Neural progenitor cell (in vitro differentiated cells): ENCODE measurements at places on chromosomes 11 and 22. TPM values are rescaled to one million over a fixed set of nuclear protein-coding genes. Genes with fewer than 3 reads are reported as not detected.

- no peak for DNase-seq
These were observed 17.7 kb downstream of the ELFN2 start for GRCh38 chr22:37409459-37410050.

Gene LINC01488
- 0.09 TPM in 1 of 2 replicates, not detected in the other for total RNA-seq

GRCh38 chr11:71164186-71164585 lies 88.2 kb downstream of the SHANK2 start:
- no peak for DNase-seq

Gene RAB3IL1
- 1.4 TPM in 2 replicates for total RNA-seq

DNA sequence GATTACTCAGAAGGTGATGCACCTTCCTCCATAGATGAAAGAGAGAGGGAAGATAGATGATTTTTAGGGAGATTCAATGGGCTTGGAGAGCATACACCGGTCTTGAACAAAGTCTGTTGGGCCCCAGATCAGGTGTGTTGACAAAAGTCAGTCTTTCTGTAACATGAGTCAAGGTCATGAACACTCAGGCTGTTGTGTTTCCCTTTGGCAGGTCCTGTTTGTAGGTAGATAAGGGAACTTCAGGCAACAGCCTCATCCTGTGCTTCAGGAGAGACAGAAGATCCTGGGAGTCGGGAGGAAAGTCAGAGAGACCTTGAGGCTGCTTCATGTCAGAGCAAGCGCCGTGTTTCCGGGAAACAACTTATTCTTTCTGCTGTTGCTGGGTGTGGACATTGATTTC lies 703.1 kb downstream of the BRD1 start:
- DNase-seq, result no peak

DNA sequence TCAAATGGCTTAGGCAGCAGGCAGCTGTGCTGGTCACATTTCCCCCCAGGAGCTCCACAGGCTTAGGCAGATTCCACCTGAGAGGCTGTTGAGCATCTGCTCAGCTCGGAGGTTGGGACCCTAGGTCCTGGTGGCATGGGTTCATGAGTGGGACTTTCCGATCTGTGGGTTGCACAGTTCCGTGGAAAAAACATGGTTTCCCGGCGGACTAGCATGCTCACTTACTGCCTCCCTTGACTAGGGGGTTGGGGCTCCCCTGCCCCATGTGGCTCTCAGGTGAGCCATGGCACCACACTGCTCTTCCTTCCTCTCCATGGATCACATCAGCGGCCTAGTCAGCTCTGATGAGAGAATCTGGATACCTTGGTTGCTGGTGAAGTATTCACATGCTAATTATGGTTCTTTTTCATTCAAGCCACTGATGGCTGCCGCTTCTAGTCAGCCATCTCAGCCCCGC lies 685.1 kb downstream of the METTL15 start:
- peak; percentile 27 for DNase-seq

Gene IFITM1
- 13.3 and 48.6 TPM in 2 replicates for total RNA-seq

Gene FIBP
- total RNA-seq, result 92.1 and 113 TPM in 2 replicates

Gene PIWIL4
- 1.1 and 1.3 TPM in 2 replicates for total RNA-seq

DNA sequence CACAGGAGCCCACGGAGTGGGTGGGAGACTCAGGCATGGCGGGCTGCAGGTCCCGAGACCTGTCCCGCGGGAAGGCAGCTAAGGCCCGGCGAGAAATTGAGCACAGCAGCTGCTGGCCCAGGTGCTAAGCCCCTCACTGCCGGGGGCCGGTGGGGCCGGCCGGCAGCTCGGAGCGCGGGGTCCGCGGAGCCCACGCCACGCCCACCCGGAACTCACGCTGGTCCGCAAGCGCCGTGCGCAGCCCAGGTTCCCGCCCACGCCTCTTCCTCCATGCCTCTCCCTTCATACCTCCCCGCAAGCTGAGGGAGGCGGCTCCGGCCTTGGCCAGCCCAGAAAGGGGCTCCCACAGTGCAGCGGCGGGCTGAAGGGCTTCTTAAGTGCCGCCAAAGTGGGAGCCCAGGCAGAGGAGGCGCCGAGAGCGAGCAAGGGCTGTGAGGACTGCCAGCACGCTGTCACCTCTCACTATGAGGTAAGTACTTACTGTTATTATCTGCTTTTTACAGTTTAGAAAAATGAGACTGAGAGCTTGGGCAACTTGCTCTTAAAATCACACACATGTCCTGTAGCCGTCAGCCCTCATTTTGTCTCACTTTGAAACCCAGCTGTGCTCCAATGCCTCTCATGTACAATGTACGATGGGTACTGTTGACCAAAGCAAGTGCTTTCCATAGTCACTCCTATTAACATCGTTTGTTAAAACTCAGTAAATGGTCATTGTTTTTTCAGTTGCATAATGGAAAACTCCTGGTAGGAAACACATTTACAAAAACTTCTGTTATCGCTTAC lies 12.2 kb upstream of the OR10D3 start:
- no peak for DNase-seq

DNA sequence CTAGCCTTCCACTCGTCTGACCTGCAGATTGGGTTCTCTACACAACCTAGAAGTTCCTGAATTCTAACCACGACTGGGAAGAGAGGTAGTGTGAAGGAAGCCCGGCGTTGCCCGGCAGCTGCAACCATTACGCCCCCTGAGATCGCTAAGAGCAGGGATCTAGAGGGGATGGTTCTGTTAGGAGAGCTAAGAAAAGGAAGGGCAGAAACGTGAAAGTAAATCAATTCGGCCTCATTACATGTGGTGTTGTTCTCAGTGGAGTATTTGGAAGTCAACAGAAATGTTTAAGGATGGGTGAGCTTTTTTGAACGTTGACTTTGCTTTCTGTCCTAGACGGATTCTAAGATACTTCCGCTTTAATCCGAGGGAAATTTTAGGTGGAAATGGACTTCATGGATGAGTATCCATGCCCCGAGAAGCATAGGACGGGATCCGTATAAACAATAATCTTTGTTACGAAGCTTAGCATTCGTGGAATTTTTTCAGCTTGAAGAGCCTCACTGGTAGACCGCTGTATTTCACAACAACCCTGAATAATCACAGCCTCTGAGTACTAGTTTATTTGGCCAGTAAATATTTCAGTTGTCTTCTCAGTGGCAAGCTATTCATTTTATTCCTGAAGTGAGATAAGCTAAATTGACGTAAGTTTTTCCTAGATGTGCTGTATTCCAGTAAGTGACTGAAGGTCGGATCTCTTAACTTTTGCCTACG lies 629 bp downstream of the ATP5MG start:
- peak; percentile 13 for DNase-seq

Gene ZNF143
- 56.9 and 58.3 TPM in 2 replicates for total RNA-seq

DNA sequence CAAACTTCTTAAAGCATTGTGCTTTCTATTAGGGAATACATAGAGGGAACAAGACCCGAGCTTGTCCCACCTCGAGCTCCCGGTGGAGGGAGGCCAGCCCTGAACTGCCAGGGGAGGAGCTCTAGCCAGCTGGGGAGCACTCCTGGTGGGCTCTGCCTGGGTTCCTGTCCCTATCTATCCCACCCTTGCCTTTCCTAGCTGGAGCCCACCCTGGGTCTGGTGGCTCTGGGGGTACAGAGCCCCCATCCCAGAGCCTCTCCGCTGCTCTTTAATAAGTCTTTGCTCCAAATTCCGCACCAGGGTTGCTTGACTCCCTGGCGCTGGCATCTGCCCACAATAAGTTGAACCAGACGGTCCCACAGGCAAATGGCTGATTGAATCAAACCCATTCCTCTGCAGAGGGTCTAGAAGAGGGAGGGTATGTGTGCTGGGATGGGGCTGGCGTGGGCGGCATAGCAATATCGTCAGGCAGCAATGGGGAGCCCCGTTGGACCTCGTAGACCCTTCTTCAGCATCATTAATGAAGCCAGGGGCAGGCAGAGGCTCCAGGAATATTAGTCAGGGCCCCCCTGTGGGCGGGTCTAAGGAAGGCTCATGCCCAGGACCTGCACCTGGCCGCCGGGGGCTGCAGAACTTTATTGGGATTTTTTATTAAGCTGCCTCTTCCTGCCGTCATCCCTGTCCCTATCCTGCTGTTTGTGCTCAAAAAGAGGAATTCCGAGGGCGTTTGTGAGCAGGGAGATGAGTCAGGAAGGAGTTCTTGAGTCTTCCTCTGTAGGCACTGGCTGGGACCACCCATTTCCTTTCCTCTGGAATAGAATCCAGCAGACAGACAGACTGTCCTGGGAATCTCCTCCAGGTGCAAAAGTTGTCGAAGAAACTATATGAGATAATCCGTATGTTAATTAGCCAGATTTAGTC lies 38.5 kb upstream of the RIC3 start:
- no peak for DNase-seq

- no peak for DNase-seq
These were observed 801.7 kb downstream of the BRD1 start for GRCh38 chr22:49025791-49026493.

DNA sequence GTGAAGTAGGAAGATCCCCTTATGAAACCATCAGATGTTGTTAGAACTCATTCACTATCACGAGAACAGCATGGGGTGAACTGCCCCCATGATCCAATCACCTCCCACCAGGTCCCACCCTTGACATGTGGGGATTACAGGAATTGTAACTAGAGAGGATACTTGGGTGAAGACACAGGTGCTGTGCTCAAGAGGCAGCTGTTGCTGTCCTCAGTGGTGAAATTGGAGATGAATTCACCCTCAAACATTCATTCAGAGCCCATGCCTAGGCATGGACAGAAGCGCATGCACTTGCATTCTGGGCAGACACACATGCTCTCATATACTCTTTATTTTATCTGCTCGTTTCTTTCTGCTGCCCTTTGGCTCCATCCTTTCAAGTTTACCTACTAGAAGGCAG lies 385.0 kb downstream of the INSC start:
- DNase-seq, result no peak

GRCh38 chr22:41171996-41172395 lies 33.1 kb upstream of the L3MBTL2 start:
- no peak for DNase-seq

DNA sequence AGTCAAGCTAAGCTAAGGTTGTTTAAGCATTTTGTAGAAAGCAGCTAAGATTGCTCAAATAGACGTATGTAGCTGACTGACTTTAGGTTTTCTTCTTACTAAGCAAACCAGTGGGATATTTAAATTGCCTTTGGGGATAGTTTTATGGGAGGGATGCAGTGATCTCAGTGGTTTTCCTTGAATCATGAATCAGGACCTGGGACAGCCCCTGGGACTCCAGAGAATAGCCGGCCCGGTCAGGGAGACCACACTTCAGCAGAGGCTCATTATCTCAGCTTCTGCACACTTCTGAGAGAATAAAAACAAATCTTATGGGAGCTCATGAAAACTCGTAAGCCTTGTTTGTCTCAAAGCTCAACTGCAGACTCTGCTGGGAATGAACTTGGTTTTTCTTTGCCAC lies at the start of gene OR9I1:
TSS of gene OR9I1 (minus strand) at position 62 of the 400 bp plus-strand sequence. CDS start 6,086 bp downstream, outside the sequence.
- DNase-seq, result no peak

Gene C11orf86
- not detected in 2 replicates for total RNA-seq

- no peak for DNase-seq
These were observed 11.4 kb upstream of the OR5AK2 start for GRCh38 chr11:56977314-56977713.

- DNase-seq, result peak; percentile 51
These were observed 17.3 kb downstream of the TRAF6 start for GRCh38 chr11:36492724-36493304.

DNA sequence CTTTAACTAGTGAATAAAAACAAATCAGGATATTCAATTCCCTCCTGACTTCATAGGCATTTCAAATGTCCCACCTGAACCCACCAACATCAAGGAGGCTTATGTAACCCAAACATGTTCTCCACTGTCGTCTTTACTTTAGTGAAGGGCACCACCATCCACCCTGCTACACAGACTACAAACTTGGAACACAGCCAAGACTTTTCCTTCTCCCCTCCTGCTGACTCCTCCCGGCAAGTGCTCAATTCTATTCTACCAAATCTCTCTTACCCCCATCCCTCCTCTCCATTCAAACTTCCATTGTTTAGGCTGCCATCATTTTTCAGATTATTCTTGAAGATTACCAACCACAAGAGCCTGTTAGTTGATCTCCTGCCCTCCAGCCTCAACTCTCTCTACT lies 24.3 kb downstream of the SAAL1 start:
- DNase-seq, result no peak

Gene OR8D1
- total RNA-seq, result not detected in 2 replicates

DNA sequence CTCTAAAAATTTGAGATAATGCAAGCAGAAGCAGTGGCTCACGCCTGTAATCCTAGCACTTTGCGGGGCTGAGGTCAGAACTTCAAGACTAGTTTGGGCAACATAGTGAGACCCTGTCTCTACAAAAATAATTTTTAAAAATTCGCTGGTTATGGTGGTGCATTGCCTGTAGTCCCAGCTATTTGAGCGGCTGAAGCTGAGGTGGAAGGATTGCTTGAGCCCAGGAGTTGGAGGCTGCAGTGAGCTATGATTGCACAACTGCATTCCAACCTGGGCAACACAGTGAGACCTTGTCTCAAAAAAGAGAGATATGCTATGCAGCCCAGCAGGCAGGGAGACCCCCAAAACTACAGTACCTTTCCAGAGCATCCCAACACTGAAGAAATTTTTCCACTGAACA lies 2.3 kb downstream of the CTSC start:
- DNase-seq, result no peak

DNA sequence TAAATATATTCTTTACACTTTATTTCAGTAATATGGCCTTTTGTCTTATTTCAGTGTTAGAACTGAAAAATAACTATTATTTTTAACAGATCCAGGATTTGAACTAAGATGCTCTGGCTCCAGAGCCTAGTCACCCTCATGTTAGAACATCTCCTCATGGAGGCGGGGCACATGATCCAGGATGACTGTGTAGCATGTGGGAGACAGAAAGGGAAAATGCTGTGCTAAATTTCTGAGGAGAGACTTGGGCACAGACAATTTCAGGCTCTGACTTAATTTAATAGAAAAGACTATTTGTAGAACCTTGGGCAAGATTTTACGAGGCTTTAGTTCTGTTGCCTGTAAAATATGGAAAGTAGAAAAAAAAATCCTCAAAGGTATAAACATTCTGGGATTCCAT lies 24.1 kb downstream of the CTSC start:
- DNase-seq, result no peak

GRCh38 chr11:17423533-17424310 lies 35.3 kb upstream of the KCNJ11 start:
- no peak for DNase-seq

Gene POGLUT3
- total RNA-seq, result 19.3 and 27.3 TPM in 2 replicates

- DNase-seq, result peak; percentile 90
These were observed 31.6 kb downstream of the EIF3F start for GRCh38 chr11:8018484-8019313.

- no peak for DNase-seq
These were observed 81.0 kb downstream of the ETS1 start for GRCh38 chr11:128506356-128506755.

- DNase-seq, result no peak
These were observed at the start of gene OR10G7 for GRCh38 chr11:124041254-124041653. TSS of gene OR10G7 (minus strand) at chr11:124041325. CDS start at chr11:124039001, 2,324 bp downstream.
